Activated CD4-positive, alpha-beta T cell treated with anti-CD3 and anti-CD28 coated beads for 4 hours (primary cell): ENCODE measurements at places on chromosomes 7 and 10.

GRCh38 chr7:92020636-92021035 lies 80.0 kb downstream of the AKAP9 start:
- no peak for DNase-seq

- no peak for DNase-seq
These were observed 26.1 kb upstream of the GRID1 start for GRCh38 chr10:86392723-86393094.

GRCh38 chr7:140625908-140626868 lies 14.4 kb downstream of the DENND2A start:
- DNase-seq, result no peak

- DNase-seq, result no peak
These were observed 163.8 kb downstream of the SVIL start for GRCh38 chr10:29470843-29471543.

DNA sequence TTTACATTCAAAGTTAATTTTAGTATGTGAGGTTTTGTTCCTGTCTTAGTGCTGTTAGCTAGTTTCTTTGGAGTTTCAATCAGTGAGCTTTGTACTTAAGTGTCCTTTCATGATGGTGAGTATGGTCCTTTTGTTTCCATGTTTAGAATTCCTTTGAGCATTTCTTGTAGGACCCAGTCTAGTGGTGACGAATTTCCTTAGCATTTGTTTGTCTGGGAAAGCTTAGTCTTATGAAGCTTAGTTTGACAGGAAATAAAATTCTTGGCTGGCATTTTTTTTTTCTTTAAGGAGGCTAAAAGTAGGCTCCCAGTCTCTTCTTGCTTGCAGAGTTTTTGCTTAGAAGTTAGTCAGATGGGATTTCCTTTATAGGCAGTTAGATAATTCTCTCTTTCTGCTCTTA lies 209.2 kb upstream of the SEMA3C start:
- DNase-seq, result no peak

DNA sequence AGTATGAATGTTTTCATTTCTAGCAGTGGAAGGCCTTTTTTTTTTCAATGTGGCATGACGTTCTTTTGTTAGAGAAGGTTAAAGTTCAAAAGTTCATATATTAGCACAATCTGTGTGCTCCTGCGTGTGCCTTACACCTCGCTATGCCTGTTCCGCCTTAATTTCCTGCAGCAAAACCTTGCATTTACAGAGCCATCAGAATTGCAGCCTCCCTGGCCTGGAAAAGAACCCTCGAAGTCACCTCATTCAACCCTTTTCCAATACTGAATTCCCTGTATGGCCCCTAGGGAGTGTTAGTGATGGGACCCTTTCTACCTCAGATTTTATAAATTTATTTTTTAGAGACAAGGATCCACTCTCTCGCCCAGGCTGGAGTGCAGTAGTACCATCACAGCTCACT lies 103.5 kb upstream of the ZNF438 start:
- no peak for DNase-seq

GRCh38 chr10:77416311-77417135 lies 221.1 kb downstream of the KCNMA1 start:
- DNase-seq, result no peak
